ENCODE measurements at places on chromosomes 5 and 9.
A peak's percentile ranks its signal among the peaks of the same experiment; 100 is the strongest.

- DNase-seq, result no peak
Measured at GRCh38 chr5:68953875-68954617, 139.8 kb upstream of the SLC30A5 start.

GRCh38 chr5:23007236-23007635 is 154.1 kb upstream of the CDH12 start:
- no peak for DNase-seq

GRCh38 chr9:135743546-135744332 is 41.8 kb downstream of the KCNT1 start:
- DNase-seq, result no peak

- no peak for DNase-seq
Measured at GRCh38 chr5:14143546-14143840, 351 bp downstream of the TRIO start.

GRCh38 chr5:41793141-41793770 is 77.0 kb downstream of the OXCT1 start:
- no peak for DNase-seq

DNA sequence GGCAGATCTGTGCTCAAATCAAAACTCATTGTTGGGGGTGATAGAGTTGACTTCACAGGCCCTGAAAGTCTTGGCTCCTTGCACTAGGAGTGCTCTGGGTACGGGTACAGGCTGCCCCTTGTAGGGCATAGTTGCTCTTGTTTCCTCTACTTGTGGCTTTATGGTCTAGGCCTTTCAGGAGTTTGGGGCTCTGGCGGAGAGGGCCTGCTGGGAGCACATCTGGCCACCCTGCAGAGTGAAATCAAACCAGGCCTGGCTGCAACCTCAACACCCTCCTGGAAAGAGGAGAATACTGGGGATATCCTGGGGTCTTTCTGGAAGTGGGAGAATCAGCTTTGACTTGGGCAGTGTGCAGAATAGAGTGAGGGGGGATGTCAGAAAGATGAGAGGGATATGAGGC is 1.5 kb downstream of the TGFBI start:
- DNase-seq, result no peak

DNA sequence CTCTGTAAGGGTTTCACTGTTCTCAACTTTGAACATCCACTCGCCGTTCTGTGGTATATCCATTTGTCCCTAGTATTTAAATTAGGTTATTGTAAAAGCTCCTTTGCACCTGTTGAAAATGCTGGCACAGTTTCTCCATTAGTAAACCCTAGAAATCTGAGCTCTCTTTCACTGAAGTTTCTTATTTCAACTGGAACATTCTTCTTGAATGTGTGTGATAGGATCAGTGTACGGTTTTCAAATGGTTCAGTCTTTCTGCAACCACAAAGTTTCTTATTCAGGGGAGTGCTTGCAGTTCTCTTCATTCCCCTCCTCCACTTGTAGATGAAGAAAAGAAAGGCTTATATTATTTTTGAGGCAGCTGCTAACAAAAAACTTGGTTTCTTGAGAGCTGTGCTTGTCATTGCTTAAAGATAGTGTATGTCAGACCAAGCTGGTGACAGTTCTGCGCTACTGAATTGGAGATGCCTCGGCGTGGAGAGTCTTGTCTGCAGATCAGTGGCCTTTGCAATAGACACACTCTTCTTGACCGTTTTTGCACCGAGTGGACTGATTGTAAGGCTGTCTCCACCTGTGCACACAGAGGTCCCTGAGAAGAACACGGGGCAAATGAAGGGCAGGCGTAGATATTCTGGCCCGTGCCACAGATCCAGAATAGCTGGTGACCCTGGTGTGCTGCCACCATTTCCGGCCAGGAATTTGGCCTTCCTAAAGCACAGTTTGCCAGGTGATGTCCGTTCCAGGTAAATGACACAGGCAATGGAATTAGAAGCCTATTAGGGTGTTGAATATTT is 102.2 kb downstream of the TRIO start:
- DNase-seq, result no peak

DNA sequence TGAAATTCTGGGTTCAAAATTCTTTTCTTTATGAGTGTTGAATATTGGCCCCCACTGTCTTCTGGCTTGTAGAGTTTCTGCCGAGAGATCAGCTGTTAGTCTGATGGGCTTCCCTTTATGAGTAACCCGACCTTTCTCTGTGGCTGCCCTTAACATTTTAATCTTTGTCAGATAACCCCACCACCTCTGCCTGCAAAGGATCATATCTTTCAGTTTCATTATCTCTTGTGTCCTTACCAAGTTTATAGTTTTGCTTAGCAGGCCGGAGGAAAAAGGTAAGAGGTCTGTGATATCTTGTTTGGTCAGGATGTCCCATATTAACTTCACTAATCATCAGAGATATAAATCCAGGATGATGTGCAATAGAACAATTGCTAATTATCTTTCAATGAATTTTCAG is 970.2 kb upstream of the TYRP1 start:
- no peak for DNase-seq

GRCh38 chr5:69368458-69369339 is 621 bp downstream of the AK6 start:
- DNase-seq, result peak; percentile 54

DNA sequence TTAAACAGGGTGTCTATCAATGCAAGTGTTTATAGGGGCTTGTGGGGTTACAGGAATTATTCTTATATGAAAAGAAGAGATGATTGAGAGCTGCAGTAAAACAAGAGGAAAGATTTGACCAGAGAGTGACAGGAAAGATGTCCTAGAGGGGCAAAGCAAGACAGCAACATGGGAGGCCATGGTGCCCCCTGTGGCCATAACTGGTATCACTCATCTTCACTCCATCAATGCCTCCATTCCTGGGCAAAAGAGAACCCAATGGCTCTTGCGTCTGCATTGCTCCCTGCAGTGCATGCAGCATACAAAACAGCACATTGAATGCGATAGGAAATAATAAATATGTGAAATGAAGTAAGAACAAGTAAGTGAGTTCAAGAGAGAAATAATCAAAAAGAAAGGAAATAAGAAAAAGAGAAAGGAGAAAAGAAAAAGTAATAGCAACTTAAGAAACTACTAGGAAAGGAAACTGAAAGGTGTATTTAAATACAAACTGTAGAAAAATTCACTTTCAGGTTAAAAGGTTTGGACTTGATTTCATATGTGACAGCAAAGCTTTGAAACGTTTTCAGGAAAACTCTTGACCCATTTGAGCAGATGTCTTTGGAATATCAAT is 206.6 kb downstream of the SEMA5A start:
- DNase-seq, result peak; percentile 6

GRCh38 chr5:142246258-142246657 is 78.6 kb downstream of the SPRY4 start:
- DNase-seq, result no peak

DNA sequence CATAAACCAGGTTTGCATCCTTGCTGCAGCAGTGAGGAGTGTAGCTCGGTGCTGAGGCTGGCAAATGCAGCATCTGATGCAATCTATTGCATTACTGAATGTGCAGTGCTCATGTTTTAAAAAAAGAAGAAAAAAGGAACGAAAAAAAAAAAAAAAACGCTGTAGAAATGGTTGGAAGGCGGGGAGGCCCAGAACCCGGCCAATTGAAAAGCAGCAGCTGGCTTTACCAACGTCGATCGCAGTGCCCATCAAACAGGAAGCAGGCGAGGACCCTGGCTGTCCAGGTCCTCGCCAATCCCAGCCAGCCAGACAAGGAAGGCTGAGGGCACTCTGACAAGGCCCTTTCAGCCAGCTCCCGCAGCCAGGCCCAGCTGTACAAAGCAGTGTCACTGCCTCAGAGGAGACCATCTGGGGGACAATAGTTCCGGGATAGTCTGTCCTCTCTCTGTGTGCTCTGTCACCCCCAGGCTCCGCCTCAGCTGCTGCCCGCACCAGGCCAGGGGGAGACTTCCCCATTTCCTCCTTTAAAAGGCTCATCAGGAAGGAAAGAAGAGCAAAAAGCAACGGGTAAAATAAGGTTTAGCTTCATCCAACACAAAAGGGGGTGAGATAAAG is 21.8 kb upstream of the CPEB4 start:
- DNase-seq, result no peak

DNA sequence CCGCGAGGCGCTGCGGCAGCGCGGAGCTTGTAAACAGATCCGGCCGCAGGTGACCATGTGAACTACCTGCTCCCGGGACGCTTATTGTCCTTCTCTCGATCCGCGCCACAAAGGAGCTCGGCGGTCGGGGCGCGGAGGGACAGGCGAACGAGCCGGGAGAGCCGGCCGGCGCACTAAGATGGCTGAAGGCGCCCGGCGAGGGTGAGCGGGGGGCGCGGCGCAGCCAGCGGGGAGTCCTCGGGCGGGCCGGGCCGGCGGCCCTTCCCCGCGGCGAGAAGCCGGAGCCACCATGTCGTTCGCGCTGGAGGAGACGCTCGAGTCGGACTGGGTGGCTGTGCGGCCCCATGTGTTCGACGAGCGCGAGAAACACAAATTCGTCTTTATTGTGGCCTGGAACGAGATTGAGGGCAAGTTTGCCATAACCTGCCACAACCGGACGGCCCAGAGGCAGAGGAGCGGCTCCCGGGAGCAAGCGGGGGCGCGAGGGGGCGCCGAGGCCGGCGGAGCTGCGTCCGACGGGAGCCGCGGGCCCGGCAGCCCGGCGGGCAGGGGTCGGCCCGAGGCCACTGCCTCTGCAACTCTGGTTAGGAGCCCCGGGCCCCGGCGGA is 535 bp downstream of the JMY start:
- peak; percentile 37 for DNase-seq

- DNase-seq, result no peak
Measured at GRCh38 chr5:107365320-107366109, 305.2 kb downstream of the EFNA5 start.

DNA sequence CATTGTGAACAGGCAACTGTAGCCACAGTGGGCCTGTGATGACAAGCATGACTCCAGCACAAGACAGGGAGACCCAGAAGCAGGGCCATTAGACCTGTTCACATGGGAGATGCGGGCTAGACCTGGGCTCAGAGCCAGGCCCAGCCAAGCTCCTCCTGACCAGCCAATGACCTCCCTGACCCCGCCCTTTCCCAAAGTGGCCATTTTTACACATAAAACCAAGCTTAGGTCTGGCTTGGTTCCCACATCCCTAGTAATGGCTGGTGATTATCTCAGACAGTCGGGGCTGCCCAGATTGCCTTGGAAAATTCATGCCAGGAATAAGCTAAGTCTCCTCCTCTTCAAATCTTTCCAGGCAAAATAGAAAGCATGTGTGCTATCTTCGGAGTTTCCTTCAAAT is 94.1 kb downstream of the FRMD3 start:
- DNase-seq, result no peak

DNA sequence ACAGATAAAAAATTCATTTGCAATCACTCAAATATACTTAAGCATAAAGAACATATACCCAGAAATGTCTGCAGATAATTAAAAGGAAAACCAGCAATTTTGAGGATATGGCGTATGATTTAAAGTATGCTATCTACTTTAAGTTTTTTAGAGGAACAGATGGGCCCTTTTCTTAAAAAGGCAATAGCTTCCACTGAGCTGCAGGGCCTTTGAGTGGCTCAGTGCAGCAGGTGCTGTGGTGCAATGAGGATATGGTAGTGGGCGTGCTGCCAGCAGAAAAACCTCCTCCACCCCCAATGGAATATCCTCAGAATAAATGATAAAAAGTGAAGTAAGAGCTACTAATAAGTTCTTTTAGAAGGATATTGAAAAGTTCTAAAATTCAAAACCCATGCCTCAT is 814.5 kb downstream of the MTRR start:
- DNase-seq, result no peak

DNA sequence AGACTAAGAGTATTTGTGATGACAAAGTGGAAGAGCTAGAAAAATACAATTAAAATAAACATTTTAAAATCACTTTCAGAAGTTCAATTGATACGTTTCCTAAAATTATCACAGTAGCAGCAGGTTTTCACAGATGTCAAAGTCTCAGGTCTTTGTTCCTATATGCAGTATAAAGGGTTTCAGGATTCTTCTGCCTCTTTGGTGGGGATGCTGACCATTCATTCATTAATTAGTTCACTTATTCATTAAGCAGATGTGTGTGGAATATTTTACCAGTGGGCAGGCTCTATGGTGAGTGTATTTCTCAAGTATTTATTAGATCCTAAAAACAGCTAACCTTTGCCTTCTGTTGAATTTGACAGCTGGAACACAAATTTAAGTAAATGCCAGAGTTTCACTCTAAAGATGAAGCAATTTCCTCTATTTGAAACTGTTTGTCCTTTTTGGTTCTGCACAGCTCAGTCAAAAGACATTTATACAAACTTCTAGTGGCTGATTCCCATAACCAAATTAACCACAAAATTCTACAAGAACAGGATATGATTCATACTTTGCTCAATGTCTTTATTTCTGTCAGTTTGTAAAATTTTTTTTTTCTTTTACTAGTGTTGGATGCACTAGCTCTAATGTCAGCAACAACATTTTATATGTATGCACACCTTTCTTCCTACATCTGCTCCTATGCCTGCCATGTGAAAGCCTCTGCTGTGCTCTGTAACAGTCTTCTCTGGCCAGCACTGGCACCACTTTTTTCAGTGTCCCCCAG is 75.9 kb upstream of the PRR16 start:
- DNase-seq, result no peak

DNA sequence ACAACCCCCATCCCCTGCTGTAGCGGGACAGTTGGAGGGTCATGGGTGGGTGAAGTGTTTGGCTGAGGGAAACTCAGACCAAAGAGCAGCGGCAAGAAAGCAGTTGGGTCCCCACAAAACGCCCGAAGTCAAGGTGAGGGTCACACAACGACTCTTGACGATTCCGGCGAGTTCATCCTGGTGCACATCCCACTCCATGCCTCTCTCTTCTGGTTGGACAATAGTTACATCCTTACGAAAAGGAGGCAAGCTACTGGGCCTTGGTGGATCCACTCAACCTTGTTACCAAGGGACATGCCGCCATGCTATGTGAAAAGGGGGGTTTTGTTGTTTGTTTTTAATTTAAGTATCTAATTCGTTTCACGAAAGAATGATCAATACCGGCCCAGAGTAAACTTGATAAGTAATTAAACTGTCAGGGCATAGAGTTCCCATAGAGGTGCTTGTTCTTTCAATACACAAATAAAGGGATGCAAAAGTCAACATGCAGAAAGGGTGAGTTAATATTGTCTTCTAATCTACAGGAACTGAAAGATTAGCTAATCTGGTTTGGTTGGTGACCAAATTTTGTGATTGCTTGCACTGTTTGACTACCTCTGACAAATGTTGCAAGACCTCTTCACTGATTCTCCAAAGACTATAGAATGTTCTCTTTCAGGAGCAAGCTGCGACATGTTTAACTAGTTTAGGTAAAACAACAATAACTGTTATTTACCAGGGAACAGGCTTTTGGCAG is 732 bp upstream of the SMIM15 start:
- DNase-seq, result no peak

- no peak for DNase-seq
Measured at GRCh38 chr5:176379881-176380280, 8.5 kb downstream of the NOP16 start.

DNA sequence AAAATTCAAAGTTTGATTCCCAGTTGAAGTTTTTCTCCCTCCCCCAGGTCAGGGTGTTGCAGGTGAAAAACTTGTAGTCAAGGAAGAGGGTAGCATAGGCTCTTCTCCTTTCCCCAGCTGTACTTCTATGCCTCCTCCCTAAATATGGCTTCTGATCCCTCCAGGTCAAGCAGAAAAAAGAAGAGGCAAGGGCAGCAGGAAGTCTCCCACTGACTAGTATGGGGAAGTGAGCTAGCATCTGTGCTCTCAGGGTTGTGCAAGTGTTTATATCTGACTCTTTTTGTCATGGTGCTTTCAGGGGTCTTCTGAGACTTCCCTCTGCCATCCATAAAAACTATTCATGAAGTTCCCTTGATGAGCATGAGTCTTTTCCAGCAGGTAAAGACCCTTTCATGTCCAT is 76.0 kb downstream of the ATPSCKMT start:
- DNase-seq, result no peak
